ENCODE measurements at places on chromosomes 3 and 15.

DNA sequence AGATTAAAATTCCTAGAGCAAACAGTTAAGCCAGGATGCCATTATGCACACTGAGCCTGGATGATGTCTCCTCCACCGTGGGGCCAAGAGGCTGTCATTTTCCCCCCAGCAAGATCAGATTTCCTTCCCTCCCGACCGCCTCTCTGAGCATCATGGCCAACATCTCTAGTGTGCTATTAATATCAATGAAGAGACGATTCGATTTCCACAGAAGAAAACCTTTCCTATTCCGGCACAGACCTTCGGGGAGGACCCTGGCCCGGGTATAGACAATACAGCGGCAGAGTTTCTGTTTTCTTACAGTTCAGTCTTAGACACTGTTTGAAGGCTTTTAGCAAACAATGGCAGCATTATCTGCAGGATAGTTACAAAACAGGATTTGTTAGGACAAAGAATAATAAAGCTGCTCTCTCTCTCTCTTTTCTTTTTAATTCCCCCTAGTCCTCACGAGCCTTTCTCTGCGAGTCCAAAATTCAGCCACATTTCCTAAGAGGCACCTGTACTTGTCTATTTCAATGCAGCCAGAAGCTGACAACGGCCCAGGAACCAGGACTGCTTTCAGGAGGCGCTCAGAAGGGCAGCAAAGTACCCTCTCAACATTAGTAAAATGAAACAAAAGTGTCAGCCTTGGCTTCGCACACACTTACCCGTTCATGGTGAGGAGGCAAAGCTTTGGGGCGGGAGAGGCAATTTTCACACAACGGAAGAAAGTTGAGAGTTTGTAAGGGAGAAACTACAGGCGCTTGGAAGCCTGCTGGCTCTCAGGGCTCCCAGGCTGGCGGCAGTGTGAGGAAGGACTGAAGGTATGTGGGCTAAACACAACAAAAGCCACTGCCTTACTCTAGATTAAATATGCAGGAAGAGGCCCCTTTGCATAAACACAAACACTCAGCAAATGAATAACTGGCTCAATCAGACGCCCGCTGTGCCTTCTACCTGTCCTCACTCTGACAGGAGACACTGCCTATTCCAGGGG lies 278.0 kb downstream of the FOXP1 start:
- DNase-seq, result no peak

DNA sequence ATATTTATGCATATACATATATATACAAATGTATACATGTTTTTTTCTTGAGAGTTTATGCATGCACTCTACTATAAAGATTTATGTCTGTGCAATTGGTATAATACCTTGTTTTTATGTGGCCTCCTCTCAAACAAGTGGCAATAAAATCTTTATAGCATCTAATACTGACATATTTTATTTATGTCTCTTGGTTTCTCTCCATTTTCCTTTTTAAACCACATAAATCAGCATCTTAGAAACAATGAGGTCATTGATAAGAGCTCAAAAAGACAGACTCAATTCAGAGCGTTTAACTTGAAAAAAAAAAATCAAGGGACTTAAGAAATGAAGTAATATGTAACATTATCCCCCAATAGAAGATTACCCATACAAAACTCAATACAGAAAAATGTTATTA lies 1442.2 kb upstream of the ALCAM start:
- DNase-seq, result no peak

DNA sequence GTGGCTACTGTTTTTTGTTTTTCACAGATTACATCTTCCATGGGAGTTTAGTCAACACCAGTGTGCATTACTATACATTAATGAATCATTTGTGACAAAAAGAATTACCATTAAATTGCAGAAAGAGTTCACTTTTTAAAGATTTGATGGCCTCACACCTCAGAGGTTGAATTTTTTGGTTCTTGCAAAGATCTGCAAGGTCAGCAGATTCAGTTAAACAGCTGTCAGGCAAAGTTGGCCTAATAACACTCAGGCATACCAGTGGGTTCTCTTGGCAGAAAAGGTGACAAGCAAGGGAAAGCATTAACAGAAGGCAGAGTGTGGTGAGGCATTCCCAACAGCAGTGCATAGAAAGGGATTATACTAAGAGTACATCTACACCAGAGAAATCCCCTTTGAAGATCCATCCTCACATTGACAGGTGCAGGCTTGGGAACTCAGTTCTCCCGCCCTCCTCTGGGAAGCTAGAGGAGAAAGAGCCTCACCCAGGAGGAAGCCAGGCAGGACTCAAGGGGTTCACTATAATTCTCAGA lies 24.3 kb upstream of the PTX3 start:
- no peak for DNase-seq

- DNase-seq, result no peak
Measured at GRCh38 chr3:155282385-155283091, 10.9 kb downstream of the STRIT1 start.

DNA sequence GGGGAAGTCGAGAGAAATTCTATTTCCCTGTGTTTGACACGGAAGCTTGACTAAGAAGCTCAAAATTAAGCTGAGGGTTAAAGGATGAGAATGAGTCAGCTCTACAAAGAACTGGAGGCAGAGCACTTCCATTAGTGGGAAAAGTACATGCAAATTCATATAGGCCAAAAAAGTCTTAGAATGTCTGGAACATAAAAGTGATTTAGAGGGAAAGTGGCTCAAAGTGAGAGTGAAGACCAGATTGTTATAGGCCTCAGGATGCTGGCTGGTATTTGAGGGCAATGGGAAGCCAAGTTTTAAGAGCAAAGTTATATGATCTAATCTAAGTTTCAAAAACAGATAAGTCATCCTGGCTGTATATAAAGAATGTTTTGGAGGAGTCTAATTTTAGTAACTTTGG lies 857.3 kb downstream of the NAALADL2 start:
- DNase-seq, result no peak

DNA sequence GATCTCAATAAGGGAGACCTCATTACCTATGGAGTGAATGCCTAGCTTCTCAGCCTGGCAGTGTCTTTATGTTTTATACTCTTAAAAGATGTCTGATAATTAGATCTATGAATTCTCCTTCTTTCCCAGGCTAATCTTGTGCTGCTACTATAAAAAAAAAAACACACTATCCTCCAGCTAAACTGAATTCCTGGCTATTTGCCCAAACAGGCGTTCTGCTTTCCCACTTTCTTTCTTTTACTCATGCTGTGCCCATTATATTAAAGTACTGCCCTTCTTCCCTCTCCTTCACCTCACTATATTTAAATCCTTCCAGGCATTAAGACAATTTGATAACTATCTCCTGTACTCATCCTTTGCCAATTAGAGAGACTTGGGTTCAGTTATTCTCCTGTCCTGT lies 1134.9 kb downstream of the ROBO2 start:
- DNase-seq, result no peak

DNA sequence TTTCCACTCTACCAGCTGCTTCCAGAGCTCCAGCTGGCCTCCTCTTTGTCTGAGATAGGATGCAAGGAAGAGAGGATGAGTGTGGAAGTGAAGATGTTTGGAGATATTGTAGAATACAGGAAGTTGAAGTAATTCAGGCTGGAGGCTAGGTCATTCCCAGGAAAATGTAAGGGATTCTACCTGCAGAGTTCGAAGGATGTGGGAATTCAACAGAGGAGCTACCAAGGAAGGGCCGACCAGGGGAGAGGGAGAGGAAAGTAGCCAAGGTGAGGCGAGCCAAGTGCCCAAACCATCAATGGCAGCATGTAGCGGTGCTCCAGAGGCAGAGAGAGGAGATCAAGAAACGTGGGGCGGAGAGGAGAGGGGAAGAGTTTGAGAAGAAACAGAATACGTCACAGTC lies 49.0 kb upstream of the EPHB3 start:
- DNase-seq, result no peak

- no peak for DNase-seq
Measured at GRCh38 chr15:77546870-77547269, 85.8 kb downstream of the LINGO1 start.

DNA sequence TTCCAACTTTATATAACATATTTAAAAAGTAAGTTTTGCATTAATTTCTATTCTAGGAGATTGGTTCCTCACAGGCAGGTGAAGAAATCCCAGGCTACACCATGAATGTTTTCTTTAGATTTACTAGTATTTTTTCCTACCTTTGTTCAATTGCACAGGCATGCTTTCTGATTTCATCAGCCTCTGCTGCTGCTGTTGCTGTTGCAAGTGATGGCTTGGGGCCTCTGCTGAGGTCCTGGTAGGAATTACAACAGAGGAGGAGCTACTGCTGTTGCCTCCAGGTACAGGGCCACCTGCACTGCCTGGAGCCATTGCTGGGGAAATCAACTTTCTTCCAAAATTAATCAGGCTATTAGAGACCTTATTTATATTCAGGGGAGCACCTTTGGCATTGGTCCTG lies 353.3 kb downstream of the PLCL2 start:
- DNase-seq, result no peak

- DNase-seq, result no peak
Measured at GRCh38 chr3:88000853-88001252, 58.0 kb downstream of the CGGBP1 start.

DNA sequence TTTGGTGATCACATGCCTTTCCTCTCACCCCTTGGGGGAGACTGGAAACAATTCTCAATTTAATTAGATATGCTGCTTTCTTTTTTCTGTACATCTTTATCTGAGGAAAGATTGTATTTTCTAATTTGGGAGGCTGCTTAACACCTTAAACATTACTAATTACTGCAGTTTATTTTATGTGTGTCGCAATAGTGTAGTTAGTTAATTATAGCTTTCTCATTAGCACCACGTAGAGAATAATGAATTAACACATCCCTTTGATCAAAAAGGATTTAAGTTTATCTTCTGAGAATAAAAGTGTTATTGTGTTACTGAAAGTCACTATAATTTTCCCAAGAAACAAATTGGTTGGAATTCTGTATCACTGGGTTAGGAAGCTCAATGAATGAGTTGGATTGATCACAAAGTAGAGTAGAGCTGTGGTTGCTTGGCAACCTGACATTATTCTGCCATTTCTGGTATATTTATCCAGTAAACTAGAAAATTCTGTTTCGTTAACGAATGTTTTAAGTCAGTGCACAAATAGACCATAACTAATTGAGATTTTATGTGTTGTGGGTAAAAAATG lies 4.3 kb downstream of the CHL1 start:
- DNase-seq, result no peak

DNA sequence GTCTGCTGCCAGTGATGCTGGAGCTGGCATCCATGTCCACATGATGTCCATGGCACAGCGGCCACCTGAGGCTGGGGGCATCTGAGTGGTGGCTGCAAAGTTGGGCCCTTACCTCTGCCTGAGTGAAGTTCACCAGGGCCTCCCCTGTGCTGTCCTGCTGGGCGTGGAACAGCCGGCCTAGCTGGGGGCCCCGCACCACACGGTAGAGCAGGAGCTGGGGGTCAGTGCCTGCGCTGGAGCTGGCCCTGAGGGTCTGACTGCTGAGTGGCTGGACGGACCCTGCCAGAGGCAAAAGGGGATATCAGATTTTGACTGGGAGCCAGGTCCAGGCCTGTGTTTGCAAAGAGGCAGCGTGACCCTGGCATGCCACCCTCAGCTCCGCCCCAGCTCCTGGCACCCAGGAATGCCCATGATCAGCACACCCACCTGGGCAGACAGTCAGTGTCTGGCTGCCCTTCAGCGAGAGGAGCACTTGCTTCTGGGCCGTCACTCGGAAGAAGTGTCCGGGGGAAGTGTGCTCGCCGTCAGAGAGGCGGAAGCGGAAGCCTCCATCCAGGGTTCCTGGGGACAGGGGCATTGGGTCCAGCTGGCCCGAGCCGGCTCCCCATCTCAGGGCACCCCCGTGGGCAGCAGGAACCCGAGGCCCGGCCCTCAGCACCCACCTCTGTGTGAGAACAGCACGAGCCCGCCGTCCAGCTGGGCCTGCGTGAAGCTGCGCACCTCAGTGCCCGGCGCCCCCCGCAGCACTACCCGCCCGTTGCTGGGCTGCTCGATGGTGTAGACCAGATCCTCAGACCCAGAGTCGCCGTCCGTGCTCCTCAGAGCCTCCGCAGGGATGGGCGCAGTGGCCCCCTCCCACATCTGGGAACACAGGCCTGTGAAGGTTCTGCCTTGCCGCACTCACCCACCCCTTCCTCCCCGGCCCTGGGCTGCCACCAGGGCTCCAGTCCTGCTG lies 30.2 kb downstream of the CSPG4 start:
- DNase-seq, result no peak

DNA sequence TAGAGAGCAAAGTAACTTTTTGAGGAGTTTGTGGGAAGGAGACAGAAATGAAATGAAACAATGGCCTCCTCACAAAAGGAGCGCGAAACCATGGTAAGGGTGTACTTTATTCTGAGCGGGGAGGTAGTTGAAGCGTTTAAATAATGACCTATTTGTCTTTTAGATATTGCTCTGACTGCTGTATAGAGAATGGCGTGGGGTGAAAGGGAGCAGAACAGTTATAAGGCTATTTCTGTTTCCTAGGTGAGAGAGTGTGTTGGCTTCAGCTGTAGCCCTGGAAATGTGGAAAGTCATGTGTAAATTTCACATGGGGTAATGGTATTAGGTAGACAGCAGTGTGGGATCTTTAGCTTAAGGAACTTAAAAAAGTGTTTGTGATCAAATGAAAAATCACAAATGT lies 54.9 kb downstream of the CNTN4 start:
- no peak for DNase-seq

- DNase-seq, result no peak
Measured at GRCh38 chr15:90270502-90271150, 5.2 kb downstream of the NGRN start.

- DNase-seq, result no peak
Measured at GRCh38 chr3:14252321-14253021, 73.9 kb downstream of the LSM3 start.

GRCh38 chr3:81790117-81790516 lies 28.7 kb upstream of the GBE1 start:
- no peak for DNase-seq

DNA sequence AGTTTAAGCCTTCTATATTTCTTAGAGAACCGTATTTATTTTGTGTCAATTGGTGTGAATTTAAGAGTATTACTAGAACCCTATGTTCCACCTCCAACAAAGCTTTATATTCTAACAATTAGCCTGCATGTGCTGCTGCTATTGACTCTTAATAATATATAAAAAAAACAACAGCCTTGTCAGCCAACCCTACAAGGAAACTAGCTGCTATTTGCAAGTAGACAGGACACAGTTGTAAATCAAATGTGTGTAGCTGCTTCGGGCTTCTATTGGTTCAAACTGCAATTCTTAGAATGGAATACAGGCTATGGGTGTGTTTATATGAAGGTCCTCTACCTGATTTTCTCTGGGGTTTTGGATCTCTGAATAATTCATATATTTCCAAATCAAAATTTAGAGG lies 60.7 kb downstream of the ZBTB20 start:
- DNase-seq, result no peak

DNA sequence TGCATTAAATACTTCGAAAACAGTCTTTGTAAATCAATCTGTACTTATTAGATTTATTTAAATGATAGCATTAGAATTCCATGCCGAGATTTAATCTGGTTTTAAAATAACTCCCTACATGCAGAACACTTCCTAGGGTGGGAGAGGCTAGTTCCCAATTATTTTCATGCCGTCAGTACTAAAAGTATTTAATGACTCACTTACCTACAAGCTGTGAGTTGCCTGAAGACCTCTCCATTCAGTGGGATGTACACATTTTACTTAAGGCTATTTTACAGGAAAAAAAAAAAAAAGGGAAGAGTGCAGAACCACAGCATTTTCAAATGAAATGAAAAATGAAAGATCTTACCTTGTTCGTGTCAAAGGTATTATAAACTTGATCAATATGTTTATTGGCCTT lies 469 bp downstream of the GUCA1C start:
- no peak for DNase-seq
